A549 treated with GW870086 at 1 μM for 4 hours (cell line): ENCODE measurements at places on chromosomes 1 and 21. TPM values are rescaled to one million over a fixed set of nuclear protein-coding genes. Genes with fewer than 3 reads are reported as not detected.

Gene LRRC39
- total RNA-seq, result 0.10 TPM in 1 of 5 replicates, not detected in the others

Gene TTC22
- 0.08 TPM in 1 of 5 replicates, not detected in the others for total RNA-seq

Gene KRTAP13-2
- total RNA-seq, result not detected in 5 replicates

Gene ACTA1
- 0.15 to 0.26 TPM in 2 of 5 replicates, not detected in the others for total RNA-seq

Gene DPT
- total RNA-seq, result not detected in 5 replicates

Gene KRTAP7-1
- total RNA-seq, result not detected in 5 replicates

Gene F13B
- 0.06 to 0.09 TPM (median 0.08 TPM) in 3 of 5 replicates, not detected in the others for total RNA-seq
